ENCODE measurements at places on chromosomes 2 and 18. TPM values are rescaled to one million over a fixed set of nuclear protein-coding genes. Genes with fewer than 3 reads are reported as not detected.
A peak's percentile ranks its signal among the peaks of the same experiment; 100 is the strongest.

DNA sequence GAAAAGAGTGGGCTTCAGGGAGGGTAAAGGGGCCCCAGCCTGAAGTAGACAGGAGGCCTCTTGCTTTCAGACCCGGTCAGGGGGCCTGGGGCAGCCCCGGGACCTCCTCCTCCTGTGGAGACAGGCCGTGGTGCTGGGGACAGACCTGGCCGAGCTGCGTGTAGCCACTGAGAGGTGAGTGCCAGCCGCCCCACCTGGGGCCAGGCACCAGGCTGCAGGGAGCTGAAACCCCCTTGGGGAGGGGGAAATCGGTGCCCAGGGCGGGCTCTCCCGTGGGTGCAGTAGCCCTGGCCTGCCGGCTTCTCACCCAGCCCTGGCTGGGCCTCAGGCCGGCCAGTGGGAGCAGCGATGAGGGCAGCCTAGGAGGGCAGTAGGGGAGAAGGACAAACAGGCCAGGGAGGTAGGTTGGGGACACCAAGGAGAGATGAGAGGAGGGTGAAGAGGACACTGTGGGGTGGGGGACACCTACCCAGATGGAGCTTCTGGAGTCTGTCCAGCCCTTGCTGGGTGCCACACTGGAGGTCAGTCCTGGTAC, 24.0 kb downstream of the CROCC2 start:
- no peaks in the 10 kb centered on the region for H3K36me3 ChIP-seq
- DNase-seq, result no peak
- H3K27me3 ChIP-seq, result peaks cover 2% of the 10 kb centered on the region

DNA sequence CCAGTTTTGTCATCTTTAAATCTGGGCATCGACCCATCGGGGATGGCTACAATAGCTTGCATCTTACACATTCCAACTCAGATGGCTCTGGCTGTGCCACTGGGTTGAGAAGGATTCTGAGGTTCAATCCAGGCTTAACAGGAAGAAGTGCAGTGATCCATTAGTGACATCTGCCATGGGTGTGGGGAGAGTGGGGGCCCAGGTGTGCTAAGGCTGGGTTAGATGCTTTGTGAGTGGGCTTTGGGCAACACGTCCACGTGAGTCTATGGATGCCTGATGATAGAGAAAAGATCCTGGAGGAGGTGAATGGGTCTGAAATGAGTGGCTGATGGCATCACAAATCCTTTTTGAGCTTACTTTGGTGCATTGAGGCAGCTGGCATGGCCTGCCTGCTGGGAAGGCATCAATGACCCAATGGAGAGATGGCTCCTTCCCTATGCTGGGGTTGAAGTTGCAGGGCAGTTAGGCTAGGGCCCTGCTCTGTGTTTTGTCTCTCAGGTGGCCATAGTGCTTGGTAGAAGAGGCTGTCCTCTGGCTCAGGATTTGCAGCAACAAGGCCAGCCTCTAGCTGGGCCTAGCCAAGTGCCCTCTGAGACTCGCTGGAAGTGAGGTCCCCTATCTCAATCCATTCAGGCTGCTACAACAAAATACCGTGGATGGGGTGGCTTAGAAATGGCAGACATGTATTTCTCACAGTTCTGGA, 56.7 kb downstream of the HS1BP3 start:
- no peaks in the 10 kb centered on the region for H3K36me3 ChIP-seq
- H3K4me1 ChIP-seq, result peaks cover 38% of the 10 kb centered on the region
- H3K27ac ChIP-seq, result no peak overlapping the region
- no peak overlapping the region for H3K4me3 ChIP-seq

- H3K4me3 ChIP-seq, result no peak overlapping the region
- H3K36me3 ChIP-seq, result peaks cover 26% of the 10 kb centered on the region
- H3K4me1 ChIP-seq, result peaks cover 8% of the 10 kb centered on the region
- no peak for DNase-seq
- no peaks in the 10 kb centered on the region for H3K27me3 ChIP-seq
- H3K27ac ChIP-seq, result no peak overlapping the region
Observed at GRCh38 chr2:46954951-46955571, 39.5 kb upstream of the MCFD2 start.

The ABI2 gene
- polyA plus RNA-seq, result 45.4 TPM

GRCh38 chr2:44170311-44170717, 1.6 kb downstream of the PPM1B start:
- no peaks in the 10 kb centered on the region for H3K36me3 ChIP-seq
- peaks cover 6% of the 10 kb centered on the region for H3K4me1 ChIP-seq
- no peak for DNase-seq
- H3K27ac ChIP-seq, result 0 out of 2 replicates have a peak overlapping the region, but pooled peaks have one; percentile 79
- peak overlapping the region; percentile 83 for H3K4me3 ChIP-seq

DNA sequence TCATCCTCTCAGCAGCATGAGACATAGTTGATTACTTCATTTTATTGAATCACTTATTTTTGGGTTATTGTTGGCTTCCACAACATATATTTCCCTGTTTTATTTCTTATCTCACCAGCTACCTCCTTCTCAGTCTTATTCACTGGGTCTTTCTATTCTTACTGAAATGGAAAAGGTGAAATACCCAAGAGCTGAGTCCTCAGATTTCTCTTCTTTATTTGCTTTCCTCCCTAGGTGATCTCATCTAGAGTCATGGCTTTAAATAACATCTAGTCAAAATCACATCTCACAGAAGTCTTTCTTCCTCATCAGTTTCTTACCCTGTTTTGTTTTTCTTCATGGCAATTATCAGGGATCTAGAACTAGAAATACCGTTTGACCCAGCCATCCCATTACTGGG, 105.0 kb upstream of the RBBP8 start:
- no peak for DNase-seq
- 0 out of 2 replicates have a peak, but pooled peaks cover 1% of the 10 kb centered on the region for H3K4me1 ChIP-seq
- H3K4me3 ChIP-seq, result no peak overlapping the region

The HJURP gene
- 61.6 TPM for polyA plus RNA-seq

DNA sequence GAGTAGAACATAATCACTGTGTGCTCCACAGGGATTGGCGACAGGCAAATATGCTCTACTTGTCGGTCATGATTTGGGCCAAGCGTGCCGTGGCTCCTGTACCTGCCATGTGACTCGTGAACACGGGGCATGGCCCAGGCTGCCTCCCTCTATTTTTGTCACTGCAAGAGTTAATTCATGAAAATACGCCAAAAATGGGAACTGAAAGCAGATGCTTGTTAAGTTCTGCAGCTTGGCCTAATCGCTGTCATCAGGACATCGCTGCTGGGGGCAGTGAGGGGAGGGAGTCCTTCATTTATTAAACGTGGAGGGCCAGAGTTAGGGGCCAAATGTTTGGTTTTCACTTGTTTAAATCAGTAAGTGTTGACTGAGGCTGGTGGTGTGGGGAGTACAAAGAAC, 177.8 kb downstream of the BCL2 start:
- H3K4me1 ChIP-seq, result peaks cover 62% of the 10 kb centered on the region
- no peaks in the 10 kb centered on the region for H3K36me3 ChIP-seq
- DNase-seq, result peak; percentile 85
- H3K4me3 ChIP-seq, result peak overlapping the region; percentile 53
- H3K27me3 ChIP-seq, result no peaks in the 10 kb centered on the region
- peak overlapping the region; percentile 96 for H3K27ac ChIP-seq

DNA sequence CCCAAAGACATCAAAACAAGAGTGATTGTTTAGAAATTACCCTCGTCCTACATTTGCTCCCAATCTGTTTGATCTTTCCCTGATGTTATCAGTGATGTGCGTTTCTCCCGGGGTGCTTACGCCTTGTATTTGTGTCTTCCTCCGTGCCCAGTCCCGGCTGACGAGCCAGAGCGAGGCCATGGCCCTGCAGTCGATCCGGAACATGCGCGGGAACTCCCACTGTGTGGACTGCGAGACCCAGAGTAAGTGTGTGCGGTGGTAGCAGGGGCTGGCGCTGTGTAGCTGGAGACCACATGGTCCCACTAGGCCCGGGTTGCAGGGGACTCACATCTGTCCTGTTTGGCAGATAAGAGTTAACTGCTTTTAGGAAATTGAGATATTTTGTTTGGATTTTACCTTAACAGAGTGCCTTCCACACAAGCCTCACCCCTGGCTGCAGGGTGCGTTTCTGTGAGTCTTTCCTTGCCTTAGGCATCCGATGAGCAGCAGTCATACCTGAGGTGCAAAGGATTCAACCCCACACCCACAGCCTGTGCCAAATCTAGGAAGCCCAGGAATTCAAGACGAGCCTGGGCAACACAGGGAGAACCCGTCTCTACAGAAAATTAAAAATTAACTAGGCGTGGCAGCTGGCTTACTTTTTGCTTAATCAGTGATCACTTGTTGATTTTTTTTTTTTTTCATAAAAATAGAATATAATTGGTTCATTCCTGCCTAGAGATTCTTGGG, 127.4 kb downstream of the GBX2 start:
- no peaks in the 10 kb centered on the region for H3K36me3 ChIP-seq
- H3K27ac ChIP-seq, result no peak overlapping the region
- H3K4me3 ChIP-seq, result no peak overlapping the region

DNA sequence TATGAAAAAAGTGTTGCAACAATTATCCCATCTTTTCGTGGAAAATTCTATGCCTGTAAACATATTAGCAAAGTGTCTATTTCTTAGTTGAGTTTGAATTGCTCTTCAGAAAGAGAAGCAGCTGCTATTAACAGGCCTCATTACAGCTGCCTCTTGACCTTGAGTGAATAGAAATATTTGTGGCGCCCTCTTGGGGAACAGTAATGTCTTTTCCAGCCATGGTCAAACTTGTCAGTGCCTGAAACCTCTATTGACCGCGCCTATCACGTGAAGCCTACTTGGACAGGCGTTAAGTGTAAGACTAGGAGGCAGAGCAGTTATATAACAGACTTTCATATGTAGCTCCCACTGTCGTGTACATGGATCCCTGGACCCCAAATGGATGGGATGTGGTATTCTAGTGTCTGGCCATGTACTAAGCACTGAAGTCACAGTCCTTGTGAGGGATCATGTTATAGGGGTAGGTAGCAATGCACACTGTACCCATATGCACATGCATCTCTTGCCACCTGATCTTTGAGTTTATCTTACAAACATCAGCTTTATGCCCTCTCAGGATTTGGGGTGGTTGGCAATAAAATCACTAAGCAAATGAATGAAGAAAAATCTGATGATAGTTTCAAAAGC, 245.0 kb downstream of the PTGR3 start:
- H3K4me3 ChIP-seq, result no peak overlapping the region
- no peaks in the 10 kb centered on the region for H3K36me3 ChIP-seq
- no peak overlapping the region for H3K27ac ChIP-seq
- no peaks in the 10 kb centered on the region for H3K4me1 ChIP-seq
- no peak for DNase-seq
- H3K27me3 ChIP-seq, result no peaks in the 10 kb centered on the region

- no peak overlapping the region for H3K4me3 ChIP-seq
- no peak overlapping the region for H3K27ac ChIP-seq
- no peak for DNase-seq
- H3K27me3 ChIP-seq, result no peaks in the 10 kb centered on the region
Observed at GRCh38 chr2:187936228-187936627, 355.4 kb upstream of the GULP1 start.

DNA sequence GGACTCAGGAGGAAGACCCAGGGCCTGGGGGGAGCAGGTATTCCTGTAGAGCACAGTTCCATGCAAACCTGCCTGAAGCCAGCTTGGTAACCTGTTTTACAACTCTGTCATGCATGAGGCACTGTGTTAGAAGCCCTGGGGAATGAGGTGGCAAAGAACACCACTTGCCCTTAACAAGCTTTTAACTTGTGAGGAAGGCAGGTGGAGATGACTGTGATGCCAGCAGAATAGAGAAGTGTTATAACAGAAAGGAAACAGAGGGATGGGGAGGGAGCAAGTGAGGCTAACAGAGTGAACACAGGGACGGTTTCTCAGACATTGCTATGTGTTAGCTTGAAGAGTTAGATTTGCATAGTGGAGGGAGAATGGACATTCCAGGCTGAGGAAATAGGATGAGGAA, 11.5 kb upstream of the IL1A start:
- no peak overlapping the region for H3K4me3 ChIP-seq
- no peaks in the 10 kb centered on the region for H3K36me3 ChIP-seq
- peaks cover 13% of the 10 kb centered on the region for H3K4me1 ChIP-seq
- no peaks in the 10 kb centered on the region for H3K27me3 ChIP-seq

DNA sequence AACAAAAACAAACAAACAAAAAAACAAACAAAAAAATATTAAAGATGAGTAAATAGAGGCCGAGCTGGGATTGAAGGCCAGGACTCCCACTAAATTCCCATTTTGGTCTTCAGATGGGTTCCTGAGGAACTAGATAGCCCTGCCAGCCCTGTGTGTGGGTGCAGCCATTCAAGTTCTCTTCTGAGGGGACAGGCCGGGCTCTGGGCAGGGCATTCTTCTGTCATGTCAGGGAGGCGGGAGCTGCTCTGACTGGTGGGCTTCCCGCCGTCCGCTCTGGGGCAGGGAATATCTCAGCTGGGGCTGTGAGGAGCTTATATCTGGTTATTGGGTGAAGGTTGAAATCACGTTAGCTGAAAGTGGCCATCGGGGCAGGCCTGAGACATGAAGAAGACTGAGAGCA, 127.3 kb upstream of the CXCR4 start:
- DNase-seq, result no peak
- peaks cover 3% of the 10 kb centered on the region for H3K4me1 ChIP-seq
- H3K27ac ChIP-seq, result no peak overlapping the region
- H3K36me3 ChIP-seq, result no peaks in the 10 kb centered on the region
- H3K4me3 ChIP-seq, result no peak overlapping the region
- H3K27me3 ChIP-seq, result 0 out of 2 replicates have a peak, but pooled peaks cover 2% of the 10 kb centered on the region

DNA sequence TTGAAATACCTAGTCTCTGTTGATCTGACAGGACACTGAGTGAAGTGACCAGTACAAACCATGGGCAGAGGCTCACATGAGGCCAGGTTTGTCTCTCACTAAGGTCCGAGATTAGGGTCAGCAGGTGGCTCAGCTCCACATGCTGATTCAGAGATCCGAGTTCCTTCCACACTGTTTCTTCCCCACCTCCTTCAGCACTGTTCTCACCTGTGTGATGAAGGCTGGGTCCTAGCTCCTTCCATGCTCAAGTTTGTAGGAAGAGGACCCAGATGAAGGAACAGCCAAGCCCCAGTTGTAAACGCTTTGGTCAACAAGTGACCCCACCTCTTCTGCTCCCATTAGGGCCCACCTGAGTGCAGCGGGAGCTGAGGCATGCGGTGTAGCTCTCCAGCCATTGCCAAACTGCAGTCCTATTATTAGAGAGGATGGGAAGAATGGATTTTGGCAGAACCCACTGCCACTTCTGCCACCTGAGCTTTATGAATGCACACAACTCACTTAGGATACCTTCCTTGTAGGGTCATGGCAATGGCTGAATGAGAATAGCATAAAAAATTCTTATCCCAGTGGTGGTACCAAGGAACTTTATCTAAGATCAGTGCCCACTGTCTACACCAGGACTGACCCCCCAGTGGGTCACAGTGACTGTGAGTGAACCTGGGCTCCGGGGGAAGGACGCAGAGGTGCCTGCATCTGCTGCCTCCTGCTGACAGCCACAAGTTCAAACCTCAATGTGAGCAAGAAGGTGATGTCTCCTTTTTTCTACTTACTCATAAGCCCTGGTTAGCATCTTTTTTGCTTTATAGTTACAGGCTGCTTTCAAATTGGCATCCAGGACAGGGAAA, 324.8 kb upstream of the HS6ST1 start:
- DNase-seq, result no peak
- no peak overlapping the region for H3K4me3 ChIP-seq
- H3K27me3 ChIP-seq, result no peaks in the 10 kb centered on the region

- no peaks in the 10 kb centered on the region for H3K36me3 ChIP-seq
- no peaks in the 10 kb centered on the region for H3K27me3 ChIP-seq
- H3K27ac ChIP-seq, result no peak overlapping the region
- no peak overlapping the region for H3K4me3 ChIP-seq
Observed at GRCh38 chr2:46273225-46273863, 23.9 kb upstream of the EPAS1 start.

The G6PC2 gene
- not detected for polyA plus RNA-seq

The LDAH gene
- 38.5 TPM for polyA plus RNA-seq

- H3K4me3 ChIP-seq, result no peak overlapping the region
- DNase-seq, result no peak
- H3K27me3 ChIP-seq, result no peaks in the 10 kb centered on the region
- no peaks in the 10 kb centered on the region for H3K4me1 ChIP-seq
- H3K27ac ChIP-seq, result no peak overlapping the region
- no peaks in the 10 kb centered on the region for H3K36me3 ChIP-seq
Observed at GRCh38 chr2:29810956-29811355, 110.4 kb downstream of the ALK start.

The MROH2A gene
- polyA plus RNA-seq, result not detected

The ITGB6 gene
- polyA plus RNA-seq, result not detected
